Activated CD4-positive, alpha-beta T cell treated with anti-CD3 and anti-CD28 coated beads, Interleukin-2, amount 50 U/mL, for 24 hours (primary cell): ENCODE measurements at places on chromosomes 3 and 15.

DNA sequence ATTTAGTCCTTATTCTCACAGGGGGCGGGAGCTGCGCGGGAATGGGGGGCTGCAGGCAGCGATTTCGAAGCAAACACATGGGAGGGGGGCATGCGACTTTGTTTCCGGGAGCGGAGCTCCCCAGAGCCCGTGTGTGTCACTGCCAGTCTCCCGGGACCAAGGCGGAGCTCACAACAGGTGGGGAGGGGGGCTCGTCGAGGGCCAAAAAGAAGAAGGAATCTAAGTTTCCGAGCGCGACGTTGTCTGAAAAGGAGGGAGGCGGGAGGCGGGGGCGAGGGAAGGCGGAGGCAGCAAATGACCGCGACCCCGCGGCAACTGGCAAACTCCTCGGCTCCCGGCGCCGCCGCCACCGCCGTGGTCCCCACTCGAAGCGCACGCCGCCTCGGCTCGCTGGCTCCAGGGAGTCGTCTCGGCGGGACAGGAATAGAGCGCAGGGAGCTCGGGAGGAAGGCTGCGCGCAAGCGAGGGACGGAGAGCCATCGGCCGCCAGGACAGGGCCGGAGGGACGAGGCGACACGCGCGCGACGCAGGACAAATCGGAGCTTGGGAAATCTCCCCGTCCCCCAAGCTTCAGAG lies 1.4 kb downstream of the FOXP1 start:
- DNase-seq = peak; percentile 29

DNA sequence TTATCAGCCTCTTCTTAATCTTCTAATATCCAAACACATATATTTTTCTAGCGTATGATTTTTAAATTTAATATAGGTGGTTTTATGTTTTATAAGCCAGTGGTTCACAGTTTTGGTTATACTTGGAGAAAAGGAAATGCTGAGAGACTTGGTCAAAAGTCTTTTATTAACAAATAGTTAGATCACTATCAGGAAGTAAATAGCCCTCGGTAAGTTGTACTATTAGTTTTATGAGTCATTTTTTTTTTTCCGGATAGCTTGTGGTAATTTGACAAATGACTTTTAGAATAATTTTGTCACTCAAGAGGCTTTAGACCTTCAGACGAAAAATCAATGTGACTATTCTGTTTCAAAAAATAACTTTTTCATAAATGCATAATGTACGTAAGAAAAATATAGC lies 232.2 kb upstream of the ROBO1 start:
- DNase-seq = no peak

DNA sequence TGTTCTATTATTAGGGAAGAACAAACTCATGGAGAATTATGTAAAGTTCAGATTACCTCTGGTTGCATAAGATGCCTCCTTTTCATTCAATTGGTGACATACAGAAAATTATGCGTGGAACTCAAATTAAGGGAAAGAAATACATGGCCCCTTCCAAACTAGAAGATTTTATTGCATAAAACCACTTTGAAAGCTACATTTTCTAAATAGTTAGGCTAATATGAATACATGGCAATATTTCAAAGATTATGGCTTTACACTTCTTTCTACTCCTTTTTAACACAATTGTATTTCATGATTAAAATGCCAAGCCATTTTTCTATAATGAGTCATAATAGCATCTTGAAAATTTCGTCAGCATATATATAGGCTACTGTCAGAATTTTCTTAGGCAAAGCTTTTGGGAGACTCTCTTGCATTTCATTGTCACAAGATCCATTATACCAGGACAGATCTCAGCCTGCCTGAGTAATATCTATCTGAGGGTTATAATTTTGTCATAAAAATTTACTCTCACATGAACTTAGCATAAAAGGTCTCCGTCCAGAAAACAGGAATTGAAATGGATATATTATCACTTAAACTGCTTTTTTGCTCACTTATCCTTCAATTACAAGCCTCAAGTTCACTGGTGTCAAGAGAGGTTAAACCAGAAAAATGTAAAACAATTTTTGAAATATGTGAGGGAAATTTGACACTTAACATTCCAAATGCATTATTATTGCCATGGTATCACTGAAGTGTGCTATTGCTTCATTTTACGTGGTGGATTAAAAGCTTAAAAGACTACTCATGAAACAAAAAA lies 37.1 kb downstream of the CPA3 start:
- DNase-seq = no peak

DNA sequence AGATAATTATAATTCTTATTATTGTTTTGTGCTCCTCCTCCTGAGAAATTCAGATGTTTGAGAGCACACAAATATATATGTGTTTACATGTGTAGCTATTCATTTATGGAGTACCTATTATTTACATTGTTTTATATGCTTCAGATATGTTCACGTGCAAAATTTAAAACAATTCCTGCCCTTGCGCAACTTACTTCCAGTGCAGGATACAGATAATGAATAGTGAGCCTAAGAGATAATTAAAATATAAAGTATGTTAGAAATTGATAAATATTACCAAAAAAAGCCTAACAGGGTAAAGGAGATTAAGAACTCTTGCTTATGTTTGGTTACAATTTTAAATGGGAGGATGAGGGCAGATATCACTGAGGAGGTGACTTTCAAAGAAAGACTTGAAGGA lies 81.7 kb upstream of the DPH6 start:
- no peak for DNase-seq

DNA sequence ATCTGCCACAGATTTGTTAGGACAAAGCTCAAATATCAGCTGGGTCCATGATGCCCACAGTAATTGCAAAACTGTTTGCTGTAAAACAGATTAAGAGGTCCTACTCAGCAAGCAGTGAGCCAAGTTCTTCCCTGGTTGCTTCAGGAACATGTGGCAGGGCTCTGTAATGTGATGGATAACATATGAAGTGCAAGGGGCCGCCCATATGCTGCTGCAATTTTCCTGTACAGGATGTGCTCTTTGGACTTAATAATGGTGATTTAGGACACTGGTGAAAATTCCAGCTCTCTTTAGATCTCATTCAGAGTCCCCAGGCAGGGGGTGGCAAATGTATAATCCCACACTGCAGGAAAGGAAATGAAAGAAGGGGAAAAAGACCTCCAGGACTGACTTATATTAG lies 289.4 kb downstream of the LSAMP start:
- DNase-seq = no peak

- DNase-seq = no peak
Measured at GRCh38 chr3:110423276-110423675, 648.3 kb upstream of the NECTIN3 start.

DNA sequence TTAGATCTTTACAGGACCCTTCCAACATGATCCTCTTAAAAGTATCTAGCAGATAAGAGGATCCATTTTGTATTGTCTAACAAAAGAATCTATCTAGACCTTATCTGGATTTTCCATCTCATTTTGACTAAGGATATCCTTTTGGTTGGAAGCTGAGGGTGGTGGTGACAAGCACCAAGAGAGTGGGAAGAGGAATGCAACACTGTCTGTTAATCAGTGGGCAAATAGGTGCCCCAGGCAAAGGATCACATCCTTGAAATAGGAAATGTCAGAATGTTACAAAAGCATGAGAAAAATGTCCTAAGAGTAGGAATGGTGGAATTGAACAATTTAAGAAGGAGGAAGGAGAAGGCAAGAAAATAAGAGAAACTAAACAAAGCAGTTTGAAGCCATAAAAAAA lies 420.7 kb upstream of the CNTN3 start:
- no peak for DNase-seq

GRCh38 chr15:27456807-27457206 lies 485.8 kb downstream of the GABRG3 start:
- no peak for DNase-seq

- DNase-seq = no peak
Measured at GRCh38 chr15:28930476-28931291, 44.9 kb downstream of the APBA2 start.
